Thyroid gland (tissue), 4 donors: ENCODE measurements at places on chromosomes 3 and 15. TPM values are rescaled to one million over a fixed set of nuclear protein-coding genes. Genes with fewer than 3 reads are reported as not detected.
A peak's percentile ranks its signal among the peaks of the same experiment; 100 is the strongest.

The ZBED2 gene
- total RNA-seq = 163 TPM

GRCh38 chr15:57288926-57289580, 87.3 kb upstream of the CGNL1 start:
- no peak overlapping the region for H3K27ac ChIP-seq
- H3K4me3 ChIP-seq = no peak overlapping the region
- peaks cover 1% of the 10 kb centered on the region for H3K4me1 ChIP-seq
- DNase-seq = no peak

DNA sequence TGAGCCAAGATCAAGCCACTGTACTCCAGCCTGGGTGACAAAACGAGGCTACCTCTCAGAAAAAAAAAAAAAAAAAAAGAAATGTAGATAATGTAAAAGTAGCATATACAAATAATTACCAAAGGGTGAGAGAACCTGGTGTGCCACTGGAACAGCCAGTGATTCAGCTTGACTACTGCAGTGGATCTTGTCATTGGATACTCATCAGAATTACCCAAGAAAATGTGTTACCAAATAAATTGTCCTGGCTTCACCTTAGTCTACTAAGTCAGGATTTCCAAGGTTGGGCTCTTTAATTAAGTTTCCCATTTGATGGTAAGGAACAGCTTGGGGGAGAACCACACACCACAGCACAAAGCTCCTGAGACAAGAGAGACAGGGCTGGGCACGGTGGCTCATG, 1.5 kb downstream of the NICN1 start:
- no peak for DNase-seq
- peaks cover 10% of the 10 kb centered on the region for H3K36me3 ChIP-seq
- no peaks in the 10 kb centered on the region for H3K27me3 ChIP-seq
- H3K4me3 ChIP-seq = no peak overlapping the region
- H3K4me1 ChIP-seq = peaks cover 18% of the 10 kb centered on the region

GRCh38 chr15:56929399-56929798, 11.0 kb downstream of the TCF12 start:
- no peaks in the 10 kb centered on the region for H3K36me3 ChIP-seq
- no peak overlapping the region for H3K4me3 ChIP-seq
- peaks cover 48% of the 10 kb centered on the region for H3K4me1 ChIP-seq

DNA sequence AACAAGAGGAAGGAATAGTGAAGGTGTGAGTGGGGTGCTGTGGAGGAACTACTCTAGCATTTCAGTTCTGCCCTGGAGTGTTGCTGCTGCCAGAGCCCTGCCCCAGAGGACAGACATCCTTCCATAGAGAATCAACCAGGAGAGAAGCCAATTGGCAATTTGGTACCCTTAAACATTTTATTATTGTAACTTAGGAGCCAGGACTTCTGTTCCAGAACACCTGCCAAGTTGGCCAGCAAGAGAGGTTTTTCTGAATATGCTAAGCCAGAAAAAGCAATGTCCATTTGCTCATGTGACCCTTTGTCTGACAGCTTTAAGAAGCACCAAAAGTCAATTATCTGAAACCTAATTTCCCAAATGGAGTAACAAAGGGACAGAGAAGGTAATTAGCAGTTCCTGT, 264.9 kb downstream of the MEX3B start:
- H3K4me3 ChIP-seq = no peak overlapping the region
- H3K4me1 ChIP-seq = no peaks in the 10 kb centered on the region

The GOLGA8S gene
- 3.1 TPM for total RNA-seq

DNA sequence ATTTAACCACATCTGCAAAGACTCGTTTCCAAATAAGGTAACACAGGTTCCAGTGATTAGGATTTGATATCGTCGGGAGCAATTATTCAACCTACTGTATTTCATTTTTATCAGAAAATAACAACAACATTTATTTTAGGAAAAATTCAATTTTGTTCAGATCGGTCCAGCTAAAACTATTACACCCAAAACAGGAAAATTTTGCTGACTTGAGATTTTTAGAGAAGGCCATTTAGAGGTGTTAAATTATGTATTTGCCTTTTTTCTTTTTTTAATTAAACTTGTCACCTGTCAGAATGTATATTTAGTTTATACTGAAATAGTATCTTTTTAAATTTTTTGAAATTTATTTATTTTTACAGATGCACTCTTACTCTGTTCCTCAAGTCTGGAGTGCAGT, 81.3 kb downstream of the ARHGAP31 start:
- no peaks in the 10 kb centered on the region for H3K27me3 ChIP-seq
- H3K4me3 ChIP-seq = no peak overlapping the region
- no peaks in the 10 kb centered on the region for H3K36me3 ChIP-seq
- DNase-seq = no peak
- no peak overlapping the region for H3K27ac ChIP-seq
- H3K4me1 ChIP-seq = no peaks in the 10 kb centered on the region

GRCh38 chr3:66812136-66812535, 186.0 kb upstream of the KBTBD8 start:
- H3K36me3 ChIP-seq = no peaks in the 10 kb centered on the region
- H3K27ac ChIP-seq = no peak overlapping the region
- H3K4me1 ChIP-seq = no peaks in the 10 kb centered on the region

DNA sequence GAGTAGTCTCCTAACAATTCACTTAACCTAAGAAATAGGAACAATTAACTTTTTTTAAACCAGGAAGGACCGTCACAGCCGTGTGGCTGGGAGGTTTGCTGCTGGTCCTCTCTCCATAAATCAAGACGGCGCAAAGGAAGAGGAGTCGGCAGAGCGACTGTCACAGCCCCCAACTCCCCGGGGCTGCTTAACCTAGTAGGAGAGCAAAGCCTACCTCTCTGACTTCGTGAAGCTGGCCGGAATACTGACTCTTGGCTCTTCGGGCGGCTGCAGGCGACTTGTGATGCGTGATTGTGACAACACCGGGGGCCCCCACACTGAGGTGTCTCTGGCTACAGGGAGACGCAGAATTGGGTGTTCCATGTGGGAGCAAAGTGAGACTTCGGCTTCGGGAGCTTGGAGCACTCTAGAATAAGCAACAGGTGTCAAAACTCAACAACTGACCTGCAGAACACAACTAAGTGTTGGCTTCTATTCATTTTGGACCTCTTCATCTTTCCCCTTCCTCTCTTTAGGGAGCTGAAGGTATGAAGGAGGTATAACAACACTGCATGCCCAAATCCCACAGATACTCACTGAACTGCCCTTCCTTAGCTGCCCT, 151.1 kb downstream of the OSBPL10 start:
- no peak overlapping the region for H3K4me3 ChIP-seq
- no peak for DNase-seq
- no peaks in the 10 kb centered on the region for H3K27me3 ChIP-seq
- H3K36me3 ChIP-seq = no peaks in the 10 kb centered on the region
- no peak overlapping the region for H3K27ac ChIP-seq
- peaks cover 9% of the 10 kb centered on the region for H3K4me1 ChIP-seq

The FAM174B gene
- total RNA-seq = 51.9 TPM

- H3K4me1 ChIP-seq = no peaks in the 10 kb centered on the region
- no peak overlapping the region for H3K27ac ChIP-seq
- H3K27me3 ChIP-seq = no peaks in the 10 kb centered on the region
- DNase-seq = no peak
- no peak overlapping the region for H3K4me3 ChIP-seq
Observed at GRCh38 chr3:46281551-46281950, 39.3 kb downstream of the CCR3 start.

GRCh38 chr3:195823999-195824398, 12.3 kb upstream of the MUC4 start:
- peaks cover 8% of the 10 kb centered on the region for H3K4me1 ChIP-seq
- peak overlapping the region; percentile 13 for H3K27ac ChIP-seq
- no peak overlapping the region for H3K4me3 ChIP-seq
- peak; percentile 66 for DNase-seq
- H3K27me3 ChIP-seq = no peaks in the 10 kb centered on the region

The PIERCE2 gene
- total RNA-seq = 3.4 TPM

- no peak overlapping the region for H3K27ac ChIP-seq
- H3K4me1 ChIP-seq = no peaks in the 10 kb centered on the region
- no peaks in the 10 kb centered on the region for H3K27me3 ChIP-seq
- DNase-seq = no peak
Observed at GRCh38 chr3:30713885-30714503, 107.6 kb downstream of the TGFBR2 start.

DNA sequence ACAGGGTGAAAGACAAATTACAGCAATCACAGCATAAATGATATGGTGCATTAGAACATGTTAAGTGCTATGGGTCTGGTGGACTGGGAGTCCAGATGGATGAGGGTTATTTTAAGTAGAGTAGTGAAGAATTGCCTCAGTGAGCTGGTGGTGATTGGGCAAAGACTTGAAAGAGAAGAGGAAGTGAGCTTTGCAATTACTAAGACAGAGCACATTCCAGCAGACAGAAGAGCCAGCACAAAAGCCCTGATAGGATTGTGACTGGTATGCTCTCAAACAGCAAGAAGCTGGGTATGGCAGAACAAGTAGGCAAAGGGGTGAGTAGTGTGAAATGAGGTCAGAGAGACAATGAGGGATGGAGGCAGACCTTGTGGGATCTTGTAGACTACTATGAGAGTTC, 2.1 kb upstream of the ACKR4 start:
- no peaks in the 10 kb centered on the region for H3K36me3 ChIP-seq
- H3K27ac ChIP-seq = no peak overlapping the region
- no peaks in the 10 kb centered on the region for H3K27me3 ChIP-seq
- H3K4me1 ChIP-seq = no peaks in the 10 kb centered on the region

The ANKRD63 gene
- not detected for total RNA-seq

The PAK2 gene
- total RNA-seq = 43.8 TPM

The TRH gene
- total RNA-seq = not detected

The TERC gene
- total RNA-seq = 83.6 TPM

The ERICH6 gene
- total RNA-seq = 0.11 TPM

The NUDT16 gene
- total RNA-seq = 30.7 TPM

DNA sequence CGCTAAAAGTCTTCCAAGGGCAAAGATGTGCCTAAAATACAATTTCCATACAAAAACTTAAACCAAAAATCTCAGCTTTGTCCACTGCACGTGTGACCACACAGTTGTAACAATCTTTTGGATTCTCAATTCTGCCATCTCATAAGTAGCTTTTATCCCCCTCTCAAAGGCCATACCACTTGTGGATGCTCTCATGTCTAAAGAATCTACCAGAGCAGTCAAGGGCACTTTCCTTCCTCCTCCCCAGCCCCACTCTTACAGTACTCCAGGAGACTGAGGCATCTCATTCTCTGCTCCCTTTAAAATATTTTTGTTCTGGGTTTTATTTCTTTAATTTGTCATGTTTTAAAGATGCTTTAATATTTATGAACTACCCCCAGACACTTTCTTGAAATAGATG, 102.3 kb upstream of the PFN2 start:
- H3K4me1 ChIP-seq = no peaks in the 10 kb centered on the region
- no peak overlapping the region for H3K27ac ChIP-seq
- H3K4me3 ChIP-seq = no peak overlapping the region
- DNase-seq = peak; percentile 48
- H3K36me3 ChIP-seq = no peaks in the 10 kb centered on the region
- no peaks in the 10 kb centered on the region for H3K27me3 ChIP-seq

DNA sequence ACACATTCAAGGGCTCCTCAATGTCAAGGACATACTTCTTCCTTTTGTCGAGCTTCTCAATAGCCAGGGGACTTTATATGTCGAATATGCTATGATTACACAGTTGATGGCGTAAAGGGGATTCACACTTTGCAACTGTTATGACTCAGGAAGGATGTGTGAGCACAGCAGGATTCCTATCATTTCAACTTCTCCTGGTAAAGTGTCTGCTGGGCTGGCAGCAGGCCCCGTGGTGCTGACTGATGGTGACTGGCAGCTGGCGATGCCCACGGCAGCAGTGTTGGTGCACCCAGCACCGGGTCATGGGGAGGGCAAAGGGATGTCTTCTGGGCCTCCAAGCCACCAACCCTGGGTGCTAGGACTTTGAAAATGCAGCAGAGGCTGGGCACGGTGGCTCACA, 44.8 kb upstream of the GNB5 start:
- H3K27ac ChIP-seq = no peak overlapping the region
- no peak overlapping the region for H3K4me3 ChIP-seq
- H3K36me3 ChIP-seq = peaks cover 46% of the 10 kb centered on the region
- H3K4me1 ChIP-seq = no peaks in the 10 kb centered on the region
- DNase-seq = no peak
